ENCODE measurements at places on chromosomes 12 and 14.
A peak's percentile ranks its signal among the peaks of the same experiment; 100 is the strongest.

DNA sequence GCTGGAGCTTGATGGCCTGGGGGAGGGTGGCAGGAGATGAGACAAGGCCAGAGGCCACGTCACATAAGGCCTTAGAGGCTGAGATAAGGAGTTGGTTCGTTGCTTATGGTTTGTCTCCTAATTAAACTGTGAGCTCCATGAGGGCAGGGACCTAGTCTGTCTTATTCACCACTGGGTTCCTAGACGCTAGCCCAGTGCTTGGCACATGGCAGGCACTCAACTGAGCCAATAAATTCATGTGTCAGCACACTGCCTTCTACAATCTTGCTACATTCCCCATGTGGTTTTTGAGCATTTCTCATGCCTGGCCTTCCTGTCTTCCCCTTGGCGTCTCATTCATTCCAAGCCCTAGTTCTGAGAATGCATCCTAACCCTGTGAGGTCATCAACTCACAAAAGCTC lies 92.5 kb upstream of the MED13L start:
- DNase-seq = peak; percentile 98

DNA sequence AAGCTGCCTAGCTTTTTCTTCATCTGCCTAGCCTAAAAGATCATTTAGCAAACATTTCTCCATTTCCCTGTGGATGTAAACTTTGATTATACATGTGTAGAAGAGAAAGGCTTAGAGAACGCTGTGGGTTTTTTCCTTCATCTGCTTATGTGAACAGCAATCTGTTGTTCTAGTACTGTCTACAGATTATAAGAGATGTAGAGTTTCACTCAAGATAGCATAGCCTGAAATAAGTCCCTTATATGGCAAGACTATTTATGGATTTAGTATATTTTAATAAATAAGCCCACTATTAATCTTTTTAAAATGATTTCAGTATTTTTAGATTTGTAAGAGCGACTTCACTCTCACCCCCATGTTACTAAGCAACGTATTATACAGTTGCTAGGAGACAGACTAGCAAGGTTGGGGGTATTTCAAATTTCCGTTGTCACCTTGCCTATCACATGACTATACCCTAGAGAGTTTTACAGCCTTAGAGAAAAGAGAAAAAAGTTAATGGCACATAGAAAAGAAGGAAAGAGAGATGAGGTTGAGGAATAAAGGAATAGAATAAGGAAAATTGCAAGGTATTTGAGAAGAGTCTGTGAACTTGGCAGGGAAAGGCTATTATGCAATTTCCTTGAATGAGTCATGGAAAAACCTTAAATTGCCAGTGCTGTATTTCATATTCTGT lies 12.2 kb upstream of the TUBA1A start:
- DNase-seq = peak; percentile 83

DNA sequence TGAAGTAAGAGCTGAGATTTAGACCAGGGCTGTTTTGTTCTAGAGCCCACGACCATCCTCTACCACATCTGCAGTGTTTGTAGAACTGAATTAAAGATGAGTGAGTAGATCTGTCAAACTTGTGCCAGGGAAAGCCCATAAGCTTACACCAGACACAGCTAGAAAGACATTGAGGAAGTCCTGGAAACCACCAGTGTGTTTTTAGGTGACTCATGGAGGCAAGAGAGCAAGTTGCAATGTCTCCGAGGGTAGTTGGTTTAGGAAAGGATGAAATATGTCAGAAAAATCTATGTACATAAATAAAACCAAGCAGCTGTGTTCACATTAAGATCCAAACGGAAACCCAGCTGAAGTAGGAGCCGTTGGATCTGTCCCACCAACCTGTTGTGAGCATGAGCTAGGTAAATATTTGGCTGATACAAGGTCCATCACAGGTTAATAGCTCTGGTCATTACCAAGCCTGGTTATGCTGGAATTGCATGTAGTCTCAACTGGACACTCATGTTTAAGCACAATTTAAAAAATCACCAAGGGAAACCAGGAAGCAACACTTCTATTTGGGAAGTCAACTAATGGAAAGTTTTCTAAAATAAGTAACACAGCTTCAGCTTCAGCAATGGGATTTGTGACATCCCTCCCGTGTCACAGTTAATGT lies 49.9 kb upstream of the PLEKHG3 start:
- DNase-seq = peak; percentile 93

- DNase-seq = peak; percentile 57
Measured at GRCh38 chr14:68015356-68016254, 196.0 kb downstream of the RAD51B start.

GRCh38 chr12:31369712-31370521 lies 44.0 kb upstream of the SINHCAF start:
- peak; percentile 45 for DNase-seq

- peak; percentile 72 for DNase-seq
Measured at GRCh38 chr14:75259510-75259855, 19.1 kb upstream of the FOS start.
